Lung (tissue), 17 donors: ENCODE measurements at places on chromosomes 4 and X. TPM values are rescaled to one million over a fixed set of nuclear protein-coding genes. Genes with fewer than 3 reads are reported as not detected.

CLGN gene
- total RNA-seq, result 2.9 TPM

SPIN3 gene
- total RNA-seq, result 18.5 TPM

GRCh38 chrX:41553688-41554087 lies 106.5 kb downstream of the NYX start:
- no peaks in the 10 kb centered on the region for H3K4me1 ChIP-seq
- H3K4me3 ChIP-seq, result no peak overlapping the region
- DNase-seq, result no peak
- H3K36me3 ChIP-seq, result no peaks in the 10 kb centered on the region

- peak overlapping the region; percentile 99 for H3K27ac ChIP-seq
- peaks cover 3% of the 10 kb centered on the region for H3K4me1 ChIP-seq
- H3K27me3 ChIP-seq, result no peaks in the 10 kb centered on the region
- H3K4me3 ChIP-seq, result peak overlapping the region; percentile 92
These were observed 669 bp downstream of the IRF2 start for GRCh38 chr4:184473499-184474262.

GRCh38 chr4:114613560-114613959 lies 15.0 kb downstream of the UGT8 start:
- H3K27me3 ChIP-seq, result no peaks in the 10 kb centered on the region
- H3K4me3 ChIP-seq, result no peak overlapping the region
- H3K36me3 ChIP-seq, result no peaks in the 10 kb centered on the region
- H3K27ac ChIP-seq, result no peak overlapping the region
- no peaks in the 10 kb centered on the region for H3K4me1 ChIP-seq

DNA sequence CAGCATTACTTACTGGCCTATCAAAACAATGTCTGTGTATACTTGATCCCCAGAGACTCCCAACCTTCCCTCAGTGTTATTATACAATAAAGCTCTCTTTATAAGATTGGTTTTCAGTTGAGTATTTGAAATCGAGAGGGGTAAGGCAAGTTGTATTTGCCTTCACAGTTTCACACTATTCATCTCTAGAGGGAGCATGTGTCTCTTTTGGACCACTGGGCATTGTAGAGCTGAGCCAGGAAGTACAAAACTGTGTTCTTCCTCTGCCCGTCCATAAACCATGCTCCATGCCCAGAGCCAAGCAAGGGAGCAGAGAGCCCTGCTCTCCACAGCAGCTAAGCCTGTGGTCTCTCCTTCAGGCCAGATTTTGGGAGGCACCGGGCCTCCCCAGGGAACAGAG lies 61.5 kb upstream of the HHIP start:
- no peak for DNase-seq
- no peaks in the 10 kb centered on the region for H3K27me3 ChIP-seq
- H3K27ac ChIP-seq, result peak overlapping the region; percentile 71
- no peaks in the 10 kb centered on the region for H3K36me3 ChIP-seq
- H3K4me3 ChIP-seq, result no peak overlapping the region

PRDM5 gene
- total RNA-seq, result 57.6 TPM

- DNase-seq, result no peak
- H3K4me1 ChIP-seq, result no peaks in the 10 kb centered on the region
- no peak overlapping the region for H3K27ac ChIP-seq
- no peaks in the 10 kb centered on the region for H3K36me3 ChIP-seq
- H3K4me3 ChIP-seq, result no peak overlapping the region
These were observed 96.3 kb downstream of the GEMIN8 start for GRCh38 chrX:13933352-13933751.

PASD1 gene
- total RNA-seq, result not detected

DNA sequence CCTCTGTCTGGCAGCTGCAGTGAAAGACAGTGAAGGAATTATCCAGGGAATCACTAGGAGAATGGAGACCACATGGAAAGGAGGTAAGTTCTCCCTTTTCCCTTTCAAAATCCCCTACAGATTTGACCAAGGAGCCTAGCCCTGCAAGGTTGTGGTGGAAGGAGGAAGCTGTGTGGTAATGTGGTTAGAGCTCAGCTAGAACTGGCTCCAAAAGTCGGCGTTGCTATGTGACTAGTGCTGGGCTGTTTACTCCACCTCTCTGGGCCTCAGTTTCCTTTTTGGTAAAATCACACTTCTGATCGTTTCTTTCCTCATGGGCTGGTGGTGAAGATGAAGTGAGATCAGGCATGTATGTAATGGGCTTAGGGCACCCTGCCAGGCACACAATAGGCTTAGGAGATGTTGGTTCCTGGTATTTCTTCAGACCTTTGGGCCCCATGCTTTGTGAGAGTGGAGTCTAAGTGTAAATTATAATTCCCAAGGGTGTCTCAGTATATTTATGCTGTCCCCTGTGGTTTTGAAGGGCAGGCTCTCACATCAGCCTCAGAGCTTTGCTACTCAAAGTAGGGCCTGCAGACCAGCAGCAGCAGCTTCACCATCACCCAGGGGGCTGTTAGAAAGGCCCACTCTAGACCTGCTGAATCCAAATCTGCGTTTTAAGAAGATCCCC lies 183.7 kb upstream of the BCOR start:
- H3K4me1 ChIP-seq, result peaks cover 11% of the 10 kb centered on the region
- no peaks in the 10 kb centered on the region for H3K36me3 ChIP-seq
- no peak for DNase-seq
- no peaks in the 10 kb centered on the region for H3K27me3 ChIP-seq

GAGE1 gene
- 0.49 TPM for total RNA-seq

HTN1 gene
- total RNA-seq, result not detected

DDIT4L gene
- 1.3 TPM for total RNA-seq

ITGB1BP2 gene
- 2.7 TPM for total RNA-seq

- no peak overlapping the region for H3K27ac ChIP-seq
- DNase-seq, result no peak
- H3K27me3 ChIP-seq, result no peaks in the 10 kb centered on the region
- H3K4me1 ChIP-seq, result peaks cover 16% of the 10 kb centered on the region
These were observed 192.0 kb downstream of the SMIM20 start for GRCh38 chr4:26105815-26106699.

- no peak overlapping the region for H3K27ac ChIP-seq
- no peaks in the 10 kb centered on the region for H3K36me3 ChIP-seq
- H3K4me1 ChIP-seq, result no peaks in the 10 kb centered on the region
- no peak overlapping the region for H3K4me3 ChIP-seq
- peaks cover 4% of the 10 kb centered on the region for H3K27me3 ChIP-seq
These were observed 149.8 kb upstream of the ARHGEF9 start for GRCh38 chrX:63934791-63935190.

MYOZ2 gene
- 0.63 TPM for total RNA-seq

GRCh38 chrX:43882294-43882681 lies at the start of gene MAOB:
Gene MAOB, minus strand, starts transcription at chrX:43882450. Its CDS starts 151 bp downstream, at chrX:43882299.
- no peaks in the 10 kb centered on the region for H3K36me3 ChIP-seq
- H3K27me3 ChIP-seq, result peaks cover 12% of the 10 kb centered on the region
- no peak for DNase-seq
- peak within 1 kb of the TSS; percentile 14 for H3K4me3 ChIP-seq
- peaks cover 7% of the 10 kb centered on the region for H3K4me1 ChIP-seq
- peak within 1 kb of the TSS; percentile 83 for H3K27ac ChIP-seq

DNA sequence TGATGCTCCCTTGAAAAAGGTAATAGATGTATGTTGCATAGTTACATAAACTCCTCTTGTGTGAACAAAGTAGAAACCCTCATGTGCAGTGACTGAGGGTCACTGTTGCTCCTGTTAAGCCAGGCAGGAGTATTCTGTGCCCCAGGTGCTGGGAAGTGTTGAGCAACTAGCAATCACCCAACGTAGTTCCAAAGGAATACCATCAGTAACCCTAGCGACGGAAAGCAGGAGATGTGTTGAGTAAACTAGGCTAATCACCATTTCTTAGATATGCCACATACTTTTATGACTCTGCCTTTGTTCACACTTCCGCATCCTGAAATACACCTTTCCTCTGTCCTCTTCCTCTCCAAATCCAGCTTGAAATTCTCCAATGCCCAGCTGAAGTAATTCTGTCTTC lies 50.9 kb upstream of the TAB3 start:
- H3K36me3 ChIP-seq, result no peaks in the 10 kb centered on the region
- no peak for DNase-seq
- H3K27me3 ChIP-seq, result no peaks in the 10 kb centered on the region
- no peak overlapping the region for H3K4me3 ChIP-seq
- H3K4me1 ChIP-seq, result no peaks in the 10 kb centered on the region

DNA sequence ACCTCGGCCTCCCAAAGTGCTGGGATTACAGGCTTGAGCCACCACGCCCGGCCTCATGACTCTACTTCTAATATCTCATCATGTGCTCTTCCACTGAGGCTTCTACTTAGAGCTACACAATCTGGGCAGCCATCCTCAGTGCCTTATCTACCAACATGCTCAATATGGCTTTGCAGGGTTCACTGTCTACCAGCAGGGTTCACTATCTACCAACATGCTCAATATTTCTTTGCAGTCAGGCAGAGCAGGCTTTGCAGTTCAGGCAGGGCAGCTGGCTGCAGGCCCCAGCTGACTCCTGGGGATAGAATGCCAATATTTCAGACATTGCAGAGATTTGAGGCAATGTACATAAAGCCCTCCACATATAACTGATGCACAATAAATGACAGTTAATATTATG lies 47.5 kb downstream of the PKD2 start:
- H3K4me1 ChIP-seq, result no peaks in the 10 kb centered on the region
- H3K27ac ChIP-seq, result no peak overlapping the region
- no peaks in the 10 kb centered on the region for H3K27me3 ChIP-seq
- H3K36me3 ChIP-seq, result peaks cover 22% of the 10 kb centered on the region

PDE6B gene
- 24.6 TPM for total RNA-seq

SPATA18 gene
- total RNA-seq, result 56.5 TPM

DNA sequence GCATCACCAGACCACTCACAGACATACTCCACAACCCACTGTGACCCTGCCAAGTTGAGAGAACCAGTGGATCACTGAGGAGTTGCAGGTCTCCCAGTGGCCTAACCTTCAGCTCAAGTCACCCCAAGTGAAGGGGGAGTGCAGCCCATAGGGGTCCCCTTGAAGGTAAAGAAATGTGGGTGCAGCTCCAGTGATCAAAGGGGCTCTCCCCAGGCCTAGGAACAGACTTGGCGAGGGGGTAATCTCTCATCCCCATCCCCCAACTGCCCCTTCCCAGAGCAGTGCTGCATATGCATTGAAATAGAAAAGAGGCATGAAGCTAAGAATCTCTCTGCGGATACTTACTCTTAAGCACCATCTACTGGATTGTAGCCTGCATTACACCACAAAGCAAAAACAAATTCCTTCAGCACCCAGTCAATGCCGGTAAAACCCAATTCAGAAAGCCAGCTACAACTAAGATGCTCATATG lies 27.0 kb downstream of the MAGEE1 start:
- H3K27me3 ChIP-seq, result no peaks in the 10 kb centered on the region
- H3K27ac ChIP-seq, result no peak overlapping the region
- peak; percentile 24 for DNase-seq
- no peaks in the 10 kb centered on the region for H3K36me3 ChIP-seq
- no peak overlapping the region for H3K4me3 ChIP-seq
- H3K4me1 ChIP-seq, result no peaks in the 10 kb centered on the region

DNA sequence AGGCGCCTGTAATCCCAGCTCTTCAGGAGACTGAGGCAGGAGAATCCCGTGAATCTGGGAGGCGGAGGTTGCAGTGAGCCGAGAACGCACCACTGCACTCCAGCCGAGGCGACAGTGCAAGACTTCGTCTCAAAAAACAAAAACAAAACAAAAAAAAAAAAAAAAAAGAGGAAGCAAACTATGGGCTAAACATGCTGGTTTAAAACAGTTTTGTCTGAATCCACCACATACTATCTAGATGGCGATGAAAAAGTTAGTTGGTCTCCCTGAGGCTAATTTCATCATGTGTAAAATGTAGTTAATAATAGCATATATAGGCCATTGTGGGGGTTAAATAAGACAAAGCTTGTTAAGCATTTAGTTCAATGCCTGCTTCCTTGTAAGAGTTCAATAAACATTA lies 451.1 kb downstream of the RPA4 start:
- no peaks in the 10 kb centered on the region for H3K36me3 ChIP-seq
- DNase-seq, result no peak
- H3K4me3 ChIP-seq, result no peak overlapping the region
- H3K4me1 ChIP-seq, result no peaks in the 10 kb centered on the region
- no peak overlapping the region for H3K27ac ChIP-seq

- no peak for DNase-seq
- H3K27ac ChIP-seq, result no peak overlapping the region
- H3K4me3 ChIP-seq, result no peak overlapping the region
- H3K4me1 ChIP-seq, result no peaks in the 10 kb centered on the region
- H3K27me3 ChIP-seq, result no peaks in the 10 kb centered on the region
- H3K36me3 ChIP-seq, result no peaks in the 10 kb centered on the region
These were observed 1440.2 kb downstream of the ADGRL3 start for GRCh38 chr4:62640296-62640695.

STS gene
- total RNA-seq, result 10.6 TPM

- H3K27ac ChIP-seq, result no peak overlapping the region
- H3K36me3 ChIP-seq, result no peaks in the 10 kb centered on the region
- H3K4me1 ChIP-seq, result no peaks in the 10 kb centered on the region
- DNase-seq, result no peak
- no peak overlapping the region for H3K4me3 ChIP-seq
These were observed 6.1 kb downstream of the SPATA18 start for GRCh38 chr4:52057196-52057595.

DNA sequence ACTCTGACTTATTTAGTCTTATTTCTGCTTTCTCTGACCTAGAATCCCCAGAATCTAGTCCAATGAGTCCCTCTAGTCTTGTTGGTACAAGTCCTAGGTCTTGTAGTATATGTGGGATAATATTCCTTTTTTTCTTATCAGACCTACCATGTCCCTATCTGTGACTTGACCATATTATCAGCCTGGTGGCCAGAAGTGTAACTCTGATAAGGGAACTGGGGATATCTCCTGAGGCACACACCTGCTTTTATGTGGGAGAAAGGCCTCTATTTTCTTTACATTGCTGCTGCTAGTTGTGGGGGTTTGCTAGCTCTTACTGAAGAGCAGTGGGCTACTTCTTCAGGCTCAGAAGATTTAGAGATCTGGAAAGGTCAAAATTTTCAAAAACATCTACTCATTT lies 38.6 kb downstream of the CFAP299 start:
- H3K27me3 ChIP-seq, result no peaks in the 10 kb centered on the region
- DNase-seq, result no peak
- H3K36me3 ChIP-seq, result no peaks in the 10 kb centered on the region
- no peaks in the 10 kb centered on the region for H3K4me1 ChIP-seq
- no peak overlapping the region for H3K4me3 ChIP-seq

DCX gene
- 1.6 TPM for total RNA-seq
